ENCODE measurements at places on chromosomes 2 and 18.

- DNase-seq, result no peak
These were observed 2.3 kb downstream of the SLC9A2 start for GRCh38 chr2:102621630-102622029.

DNA sequence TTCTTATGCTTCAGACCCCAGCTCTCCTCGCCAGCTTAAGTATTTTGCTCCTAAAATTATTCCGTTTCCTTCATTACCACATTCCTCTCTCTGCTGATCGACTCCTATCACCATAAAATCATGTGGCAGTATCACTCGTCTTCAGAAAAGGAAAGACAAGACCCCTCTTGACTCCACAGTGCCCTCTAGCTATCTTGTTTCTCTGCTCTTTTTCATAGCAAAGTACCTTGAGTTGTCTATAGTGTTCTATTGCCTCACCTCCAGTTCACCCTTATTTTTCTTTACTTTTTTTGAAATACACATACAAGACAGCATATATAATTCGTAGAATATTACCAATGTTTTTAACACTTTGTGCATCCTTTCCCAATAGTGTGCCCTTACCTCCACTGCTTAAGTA lies 273.2 kb upstream of the SIX3 start:
- DNase-seq, result no peak

DNA sequence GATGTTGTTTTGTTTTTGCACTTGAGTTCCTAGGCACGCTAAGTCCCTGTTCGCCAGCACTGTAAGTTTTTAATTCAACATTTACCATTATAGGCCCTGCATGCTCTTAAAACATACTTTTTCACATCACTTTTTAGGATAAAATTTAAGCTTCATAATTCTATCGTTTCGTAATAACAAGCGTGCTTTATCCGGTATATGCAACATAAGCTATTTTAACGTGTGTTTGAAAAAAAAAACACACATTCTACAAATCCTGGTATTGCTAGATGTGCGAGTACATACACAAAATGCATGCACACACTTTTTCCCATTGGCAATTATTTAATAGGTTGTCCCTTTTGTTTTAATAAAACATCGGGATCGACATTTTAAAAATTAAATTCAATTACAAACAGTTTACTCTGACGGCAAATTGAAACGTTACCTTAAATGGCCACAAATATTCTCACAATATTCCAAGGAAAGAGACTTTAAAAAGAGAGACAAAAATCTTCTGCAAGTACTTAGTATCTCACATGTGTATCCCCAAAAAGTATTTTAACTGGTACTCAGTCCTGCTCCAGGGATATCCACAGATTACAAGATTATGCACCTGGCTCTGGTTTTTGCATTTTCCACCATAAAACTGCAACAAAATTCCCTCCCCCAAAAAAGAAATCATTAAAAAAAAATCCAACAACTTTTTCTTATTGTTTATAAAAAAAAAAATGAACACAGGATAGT lies 1.0 kb upstream of the TCF4 start:
- DNase-seq, result no peak

DNA sequence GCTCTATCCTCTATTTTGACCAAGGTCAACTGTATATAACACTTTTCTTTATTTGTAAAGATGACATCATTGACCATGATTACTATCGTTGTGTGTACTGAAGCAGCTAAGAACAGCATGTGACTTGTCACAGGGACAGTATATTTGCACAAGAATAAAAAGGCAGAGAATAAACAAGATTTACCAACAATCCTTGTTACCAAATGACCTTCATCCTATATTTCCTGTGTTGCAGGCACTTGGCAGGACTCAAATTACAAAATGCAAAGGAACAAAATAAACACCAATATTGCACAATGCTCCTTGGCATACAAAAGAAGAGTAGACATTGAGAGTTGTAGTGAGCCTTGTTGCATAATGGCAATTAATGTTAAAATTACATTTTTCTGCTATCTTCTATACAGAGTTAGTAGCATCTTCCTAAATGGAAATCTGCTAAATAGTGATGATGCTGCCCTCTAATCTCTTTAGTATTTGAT lies 61.8 kb downstream of the RFTN2 start:
- no peak for DNase-seq

GRCh38 chr2:215737477-215737876 lies 275.9 kb downstream of the MREG start:
- DNase-seq, result no peak

GRCh38 chr2:128304715-128305554 lies 13.7 kb downstream of the HS6ST1 start:
- no peak for DNase-seq

- DNase-seq, result no peak
These were observed 3.7 kb upstream of the SP9 start for GRCh38 chr2:174330945-174331594.

- DNase-seq, result no peak
These were observed 40.8 kb downstream of the SCRN3 start for GRCh38 chr2:174436351-174436750.

DNA sequence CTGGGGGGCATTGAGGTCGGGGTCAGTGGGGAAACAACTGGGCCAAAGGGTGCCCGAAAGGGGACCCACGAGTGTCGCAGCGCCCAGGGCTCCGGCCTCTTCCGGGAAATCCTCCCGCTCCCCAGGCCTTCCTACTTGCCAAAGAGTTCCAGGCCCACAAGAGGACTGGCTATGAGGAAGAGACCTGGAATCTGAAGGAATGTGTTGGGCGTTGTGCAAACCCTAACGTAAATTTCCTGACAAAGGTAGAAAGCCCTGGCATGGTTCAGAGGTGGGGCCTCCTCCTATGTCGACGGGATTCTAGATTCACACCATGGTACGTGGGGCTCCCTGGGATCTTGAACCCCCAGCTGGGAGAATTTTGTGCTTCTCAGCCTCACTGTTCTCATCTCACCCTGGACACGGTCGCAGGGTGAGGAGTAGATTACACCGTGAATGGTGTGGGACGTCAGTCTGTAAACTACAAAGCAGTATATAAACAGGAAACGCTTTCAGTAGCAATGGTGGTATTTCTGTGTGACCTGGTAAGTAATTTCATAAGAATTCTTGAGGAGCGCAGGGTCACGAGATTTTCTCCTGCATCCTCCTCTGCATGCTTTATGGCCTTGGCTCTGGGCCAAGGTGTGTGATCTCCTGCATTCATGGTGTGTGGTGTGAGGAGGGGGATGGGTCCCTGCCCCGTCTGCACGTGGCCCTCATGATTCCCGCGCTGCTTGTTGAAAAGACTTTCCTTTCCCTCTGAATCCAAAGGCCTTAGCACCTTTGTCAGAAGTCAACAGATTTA lies 868 bp downstream of the HSBP1L1 start:
- DNase-seq, result no peak

- DNase-seq, result no peak
These were observed 106.8 kb downstream of the HRH4 start for GRCh38 chr18:24567199-24567598.

DNA sequence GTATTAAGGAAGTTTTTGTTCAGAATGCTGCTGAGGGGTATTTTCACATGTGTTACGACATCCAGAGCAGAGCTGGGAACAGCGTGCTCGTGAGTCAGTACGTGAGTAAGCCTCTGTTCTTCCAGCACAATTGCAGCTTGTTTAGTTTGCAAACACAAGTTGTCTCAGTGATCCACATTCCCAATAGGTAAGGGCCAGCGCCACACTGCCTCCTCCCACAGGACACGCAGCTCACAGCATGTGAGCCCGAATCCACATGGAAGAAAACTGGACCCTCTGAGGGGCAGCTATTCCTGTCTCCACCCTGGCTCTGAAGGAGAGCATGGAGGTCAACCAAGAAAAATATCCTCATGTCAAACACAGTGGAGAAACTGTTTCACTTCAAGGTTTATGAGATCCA lies 173.9 kb upstream of the PID1 start:
- DNase-seq, result no peak

Measured in activated CD8-positive, alpha-beta memory T cell treated with anti-CD3 and anti-CD28 coated beads, Interleukin-2, amount 10 ng/mL, durations not matched to agents 7 days and 5 days (primary cell).